ENCODE measurements at places on chromosomes 7 and 10. TPM values are rescaled to one million over a fixed set of nuclear protein-coding genes. Genes with fewer than 3 reads are reported as not detected.

The ZP3 gene
- total RNA-seq = 19.4 TPM

The GSAP gene
- total RNA-seq = 1.7 TPM

The FOXP2 gene
- total RNA-seq = not detected

- H3K27ac ChIP-seq = no peak overlapping the region
- no peak overlapping the region for H3K4me3 ChIP-seq
- DNase-seq = no peak
- H3K4me1 ChIP-seq = no peaks in the 10 kb centered on the region
- H3K36me3 ChIP-seq = no peaks in the 10 kb centered on the region
Observed at GRCh38 chr7:15737601-15738000, 51.1 kb upstream of the MEOX2 start.

DNA sequence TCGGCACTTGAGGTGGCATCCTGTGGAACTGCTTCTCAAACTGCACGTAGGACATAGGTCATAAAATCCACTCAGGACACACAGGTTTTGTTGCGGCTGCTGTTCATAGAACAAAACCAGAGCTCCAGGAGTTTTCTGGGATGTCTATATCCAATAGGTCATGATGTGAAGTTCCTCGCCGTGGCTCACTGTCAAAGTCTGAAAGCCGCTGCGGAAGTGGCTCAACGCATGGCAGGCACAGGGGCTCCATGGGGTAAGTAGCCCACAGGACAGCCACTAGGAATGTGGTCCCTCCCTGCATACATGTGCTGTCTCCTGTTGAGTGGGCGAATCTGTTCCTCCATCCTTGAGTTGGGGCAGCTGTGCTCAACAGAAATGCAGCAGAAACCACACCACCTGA, 72.2 kb downstream of the PRKAG2 start:
- H3K27me3 ChIP-seq = no peaks in the 10 kb centered on the region
- no peak overlapping the region for H3K4me3 ChIP-seq
- no peak overlapping the region for H3K27ac ChIP-seq
- H3K36me3 ChIP-seq = no peaks in the 10 kb centered on the region
- no peaks in the 10 kb centered on the region for H3K4me1 ChIP-seq
- no peak for DNase-seq

- no peaks in the 10 kb centered on the region for H3K36me3 ChIP-seq
- peaks cover 31% of the 10 kb centered on the region for H3K27me3 ChIP-seq
- H3K27ac ChIP-seq = peak overlapping the region; percentile 5
- peaks cover 13% of the 10 kb centered on the region for H3K4me1 ChIP-seq
Observed at GRCh38 chr7:3301831-3302618, 973 bp downstream of the SDK1 start.

Measured in activated CD4-positive, alpha-beta memory T cell treated with anti-CD3 and anti-CD28 coated beads for 36 hours (primary cell).